ENCODE measurements at places on chromosomes 2 and 18. TPM values are rescaled to one million over a fixed set of nuclear protein-coding genes. Genes with fewer than 3 reads are reported as not detected.

DNA sequence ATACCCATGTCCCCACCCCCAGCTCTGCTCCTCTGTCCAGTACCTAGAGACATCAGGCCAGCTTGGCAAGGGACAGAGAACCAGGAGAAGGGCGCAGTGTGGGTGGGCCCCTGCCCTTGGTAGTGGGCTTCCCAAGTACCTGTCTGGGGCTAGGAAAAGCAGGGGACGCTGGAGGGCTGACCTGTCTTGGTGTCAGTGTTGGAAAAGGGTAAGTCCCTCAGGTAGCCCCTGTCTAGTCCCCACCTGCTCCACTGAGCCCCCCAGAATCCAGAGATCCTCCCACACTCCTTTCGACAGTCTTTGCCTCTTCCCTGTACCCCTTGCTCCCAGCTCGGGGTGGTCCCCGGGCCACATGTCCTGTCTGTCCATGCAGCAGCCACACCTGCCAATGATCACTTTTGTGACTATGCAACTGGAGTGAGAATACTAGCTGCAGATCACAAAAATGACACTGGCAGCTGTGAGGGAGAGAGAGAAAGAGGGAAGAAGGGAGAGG, 14.6 kb downstream of the DNAJB2 start:
- no peak for DNase-seq

Gene GPR45
- total RNA-seq, result not detected

Gene CIDEA
- not detected for total RNA-seq

- DNase-seq, result no peak
These were observed 27.2 kb downstream of the SERPINB8 start for GRCh38 chr18:63997041-63997440.

Gene PRKAG3
- not detected for total RNA-seq

Gene SP140
- 4.9 TPM for total RNA-seq

GRCh38 chr2:16482460-16482859, 183.2 kb downstream of the CYRIA start:
- DNase-seq, result no peak

- DNase-seq, result no peak
These were observed 45.5 kb downstream of the KCTD1 start for GRCh38 chr18:26502823-26503222.

DNA sequence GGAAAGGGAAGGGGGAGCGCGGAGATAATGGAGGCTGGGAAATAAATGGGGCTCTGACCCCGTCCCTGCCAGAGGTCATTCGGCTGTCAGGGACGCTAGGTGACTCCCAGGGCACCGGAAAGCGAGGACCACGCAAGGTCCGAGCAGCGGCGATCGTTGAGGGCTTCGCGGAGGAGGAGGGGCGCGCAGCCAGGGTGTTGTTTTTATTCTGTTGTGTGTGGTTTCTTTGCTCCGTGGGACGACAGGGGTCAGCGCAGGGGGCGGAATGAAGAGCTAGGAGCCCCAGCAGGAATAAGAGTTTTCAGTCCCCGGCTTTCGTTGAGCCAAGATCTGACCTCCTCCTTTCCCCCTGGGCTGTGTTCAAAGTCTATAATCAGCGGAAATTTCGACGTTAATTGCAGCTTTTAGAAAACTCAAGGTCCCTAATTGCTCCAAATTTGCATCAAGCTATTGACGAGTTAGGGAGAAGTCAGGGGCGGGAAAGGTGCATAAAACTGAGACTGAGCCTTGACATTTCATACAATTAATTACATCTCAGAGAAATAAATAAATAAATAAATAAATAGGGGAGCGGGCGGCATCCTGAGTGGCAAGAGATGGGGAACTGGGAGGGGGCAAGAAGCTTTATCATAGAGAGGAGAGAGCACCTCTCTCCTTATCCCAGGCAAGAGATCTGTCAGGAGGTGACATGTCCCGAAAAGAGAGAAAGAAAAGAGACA, 2.2 kb downstream of the GAD1 start:
- no peak for DNase-seq

- no peak for DNase-seq
These were observed 127.3 kb upstream of the SPATS2L start for GRCh38 chr2:200179151-200179550.

DNA sequence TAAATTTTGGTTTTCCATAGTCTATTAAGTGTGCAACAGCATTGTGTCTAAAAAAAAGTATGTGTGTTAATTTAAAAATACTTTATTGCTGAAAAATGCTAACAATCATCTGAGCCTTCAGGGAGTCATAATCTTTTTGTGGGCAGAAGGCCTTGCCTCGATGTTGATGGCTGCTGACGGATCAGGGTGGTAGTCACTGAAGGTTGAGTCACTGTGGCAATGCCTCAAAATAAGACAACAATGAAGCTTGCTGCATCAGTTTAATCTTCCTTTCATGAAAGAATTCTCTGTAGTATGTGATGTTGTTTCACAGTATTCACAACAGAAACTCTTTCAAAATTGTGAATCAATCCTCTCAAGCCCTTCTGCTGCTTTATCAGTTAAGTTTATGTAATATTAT, 31.3 kb downstream of the HDHD2 start:
- no peak for DNase-seq

Data from mucosa of descending colon (tissue), 3 donors.